ENCODE measurements at places on chromosomes 4 and X.

GRCh38 chrX:138745196-138745595 lies 33.7 kb upstream of the FGF13 start:
- no peak for DNase-seq

DNA sequence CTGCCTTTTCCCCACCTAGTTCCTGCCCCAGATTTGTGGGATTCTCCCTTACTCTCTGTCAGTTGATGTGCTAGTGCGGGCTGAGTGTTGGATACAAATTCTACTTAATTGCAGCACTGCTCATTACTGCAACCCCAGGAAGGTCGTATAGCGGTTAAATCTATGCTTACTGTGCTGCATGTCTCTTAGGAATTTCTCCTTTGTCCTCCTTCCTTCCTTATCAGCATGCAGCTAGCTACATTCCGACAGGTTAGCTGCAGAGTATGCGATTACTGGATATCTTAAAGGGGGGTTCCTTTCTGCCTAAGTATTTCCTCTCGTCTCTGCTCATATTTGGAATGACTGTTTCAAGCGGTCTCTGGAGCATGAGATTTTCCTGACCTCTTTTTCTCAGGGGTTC lies 662.8 kb downstream of the TLL1 start:
- no peak for DNase-seq

- DNase-seq: no peak
Measured at GRCh38 chr4:107299646-107300045, 263.5 kb upstream of the DKK2 start.

- DNase-seq: no peak
Measured at GRCh38 chrX:7447801-7448499, 300.0 kb upstream of the PUDP start.

DNA sequence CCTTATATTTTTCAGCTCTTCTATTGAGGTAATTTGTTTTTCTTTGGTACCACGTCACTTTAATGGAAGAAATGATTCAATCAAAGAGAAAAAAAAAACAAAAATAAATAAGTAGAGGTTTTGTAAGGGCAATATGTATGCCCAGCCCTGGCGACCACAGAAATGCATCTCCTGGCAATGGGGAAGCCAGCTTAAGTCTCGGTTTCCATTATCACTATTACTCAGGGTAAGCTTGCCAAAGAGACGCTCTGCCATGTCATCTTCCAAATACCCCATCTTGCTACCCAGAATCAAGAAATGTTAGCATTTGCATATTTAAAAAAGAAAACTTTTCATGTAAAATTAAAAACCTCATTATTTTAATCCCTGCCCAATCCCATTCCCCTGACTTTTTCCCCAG lies 68.8 kb downstream of the FAM47C start:
- no peak for DNase-seq
